ENCODE measurements at places on chromosomes 6 and 20.

- DNase-seq = no peak
Measured at GRCh38 chr20:38222231-38222922, 38.2 kb downstream of the KIAA1755 start.

GRCh38 chr6:130674604-130675003 lies 152.6 kb upstream of the SMLR1 start:
- DNase-seq = no peak

GRCh38 chr20:46557231-46557956 lies 6.9 kb upstream of the OCSTAMP start:
- DNase-seq = no peak

- no peak for DNase-seq
Measured at GRCh38 chr6:90365002-90365401, 68.4 kb upstream of the BACH2 start.

DNA sequence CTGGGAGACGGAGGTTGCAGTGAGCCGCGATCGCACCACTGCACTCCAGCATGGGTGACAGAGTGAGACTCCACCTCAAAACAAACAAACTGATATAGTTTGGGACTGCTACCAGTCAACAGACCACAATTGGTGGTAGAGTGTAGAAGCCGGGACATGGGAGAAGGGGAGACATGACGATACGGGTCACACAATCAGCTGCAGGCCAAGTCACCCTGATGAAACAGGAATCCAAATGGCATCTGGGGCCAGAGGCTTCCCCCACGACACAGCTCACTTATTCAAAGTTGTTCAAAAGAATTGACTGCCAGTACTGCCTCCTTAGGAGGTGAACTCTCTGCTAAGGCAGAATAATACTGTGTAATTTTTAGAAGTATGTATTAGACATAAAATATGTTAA lies 27.5 kb downstream of the AMD1 start:
- DNase-seq = no peak

DNA sequence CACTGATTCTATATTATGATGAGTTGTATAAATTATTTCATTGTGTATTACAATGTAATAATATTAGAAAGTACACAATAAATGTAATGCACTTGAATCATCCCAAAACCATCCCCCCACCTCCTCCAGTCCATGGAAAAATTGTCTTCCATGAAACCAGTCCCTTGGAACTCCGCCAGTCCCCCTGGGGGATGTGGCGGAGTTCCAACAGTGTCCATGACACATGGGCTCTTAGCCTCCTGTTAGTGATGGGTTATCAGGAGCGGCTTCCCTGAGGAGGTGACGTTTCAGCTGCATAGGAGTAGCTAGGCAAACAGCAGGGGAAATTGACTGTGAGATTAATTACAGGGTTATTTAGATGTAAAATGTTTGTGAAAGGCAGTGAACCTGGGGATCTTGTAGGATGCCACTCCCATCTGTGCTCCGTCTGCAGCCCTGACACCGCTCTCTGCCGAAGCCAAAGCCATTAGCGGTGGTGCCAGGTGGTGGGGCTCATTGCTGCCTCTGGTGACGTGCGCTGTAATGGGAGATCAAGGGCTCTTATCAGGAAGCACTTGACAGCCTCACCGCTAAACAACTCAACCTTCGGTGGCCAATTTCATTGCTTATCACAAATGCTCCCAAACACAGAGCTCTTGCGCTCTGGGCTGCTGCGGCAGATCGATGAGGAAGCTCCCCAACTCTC lies 81.6 kb upstream of the MC3R start:
- DNase-seq = no peak

DNA sequence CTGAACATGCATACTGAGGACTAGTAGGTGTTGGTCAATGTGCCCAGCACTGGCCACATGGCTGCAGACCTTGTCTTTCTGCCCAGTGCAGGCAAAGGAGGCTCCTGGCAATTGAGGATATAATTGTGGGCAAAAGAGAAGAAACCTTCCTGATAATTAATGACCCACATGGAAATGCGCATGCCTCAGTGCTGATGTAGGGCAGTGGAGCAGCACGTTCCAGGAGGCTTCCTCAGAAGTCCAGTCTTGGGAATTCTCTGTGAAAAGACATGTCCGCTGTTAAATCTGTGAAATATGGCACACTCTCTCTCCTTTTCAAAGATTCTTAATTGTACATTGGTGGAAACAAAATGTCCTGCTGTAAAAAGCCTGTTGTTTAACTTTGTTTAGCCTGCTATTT lies 34.7 kb downstream of the SOBP start:
- no peak for DNase-seq

DNA sequence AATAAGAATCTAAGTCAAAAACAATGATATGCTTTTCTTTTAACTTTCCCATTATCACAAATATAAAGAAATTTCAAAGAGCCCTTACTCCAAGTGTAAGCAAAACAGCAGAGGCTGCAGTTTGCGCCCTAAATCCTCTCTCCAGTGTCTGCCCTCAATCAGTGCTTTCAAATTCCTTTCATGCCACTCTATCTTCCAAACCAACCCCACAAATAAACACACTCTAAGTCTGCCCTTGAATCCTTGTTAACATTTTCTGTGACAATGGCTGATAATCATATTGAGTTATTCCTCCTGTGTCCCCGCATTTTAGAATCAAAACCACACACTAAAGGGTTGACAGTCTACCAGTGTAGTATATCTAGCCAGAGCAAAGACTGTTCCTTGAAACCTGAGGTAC lies 317.9 kb upstream of the MARCKS start:
- DNase-seq = no peak

- DNase-seq = no peak
Measured at GRCh38 chr6:45351667-45352066, 23.5 kb downstream of the RUNX2 start.

- DNase-seq = peak; percentile 36
Measured at GRCh38 chr6:6008648-6009421, 2.1 kb upstream of the NRN1 start.
